ENCODE measurements at places on chromosomes 3 and 15.

DNA sequence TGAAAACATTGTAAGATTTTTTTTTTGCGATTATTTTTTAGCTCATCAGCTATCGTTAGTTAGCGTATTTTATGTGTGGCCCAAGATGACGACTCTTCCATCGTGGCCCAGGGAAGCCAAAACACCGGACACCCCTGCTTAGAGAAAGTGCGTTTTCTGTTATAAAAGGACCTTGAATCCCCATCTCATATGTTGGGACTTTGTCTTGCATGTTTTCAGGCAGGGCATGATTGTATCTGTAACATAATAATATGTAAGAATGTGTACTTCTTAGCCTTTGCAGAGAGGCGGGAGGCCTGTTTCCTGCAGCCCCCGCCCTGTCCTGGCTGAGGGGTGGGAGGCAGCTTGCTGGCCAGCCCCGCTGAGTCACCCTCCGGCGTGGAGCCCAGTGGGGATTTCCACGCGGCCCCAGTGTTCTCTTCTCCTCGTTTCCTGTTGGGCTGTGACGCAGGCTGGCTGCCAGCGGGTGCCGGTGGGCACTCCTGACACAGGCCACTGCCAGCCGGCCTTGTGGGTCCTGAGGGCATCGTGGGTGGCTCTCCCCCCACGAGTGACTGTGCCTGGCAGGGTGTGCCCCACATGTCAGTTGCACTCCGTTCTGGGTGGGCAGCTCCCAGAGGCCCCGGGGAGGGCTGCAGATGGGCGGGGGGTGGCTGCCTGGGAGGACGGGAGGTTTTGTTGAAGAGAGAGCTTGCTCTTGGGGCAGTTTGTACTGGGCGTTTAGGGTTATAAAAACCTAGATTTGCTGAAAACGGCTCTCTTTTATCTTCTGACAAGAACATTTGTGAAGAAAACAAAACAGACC lies 55.6 kb downstream of the SMAD3 start:
- peak; percentile 64 for DNase-seq

- DNase-seq: no peak
Observed at GRCh38 chr15:69795601-69796000, 302.1 kb downstream of the TLE3 start.

DNA sequence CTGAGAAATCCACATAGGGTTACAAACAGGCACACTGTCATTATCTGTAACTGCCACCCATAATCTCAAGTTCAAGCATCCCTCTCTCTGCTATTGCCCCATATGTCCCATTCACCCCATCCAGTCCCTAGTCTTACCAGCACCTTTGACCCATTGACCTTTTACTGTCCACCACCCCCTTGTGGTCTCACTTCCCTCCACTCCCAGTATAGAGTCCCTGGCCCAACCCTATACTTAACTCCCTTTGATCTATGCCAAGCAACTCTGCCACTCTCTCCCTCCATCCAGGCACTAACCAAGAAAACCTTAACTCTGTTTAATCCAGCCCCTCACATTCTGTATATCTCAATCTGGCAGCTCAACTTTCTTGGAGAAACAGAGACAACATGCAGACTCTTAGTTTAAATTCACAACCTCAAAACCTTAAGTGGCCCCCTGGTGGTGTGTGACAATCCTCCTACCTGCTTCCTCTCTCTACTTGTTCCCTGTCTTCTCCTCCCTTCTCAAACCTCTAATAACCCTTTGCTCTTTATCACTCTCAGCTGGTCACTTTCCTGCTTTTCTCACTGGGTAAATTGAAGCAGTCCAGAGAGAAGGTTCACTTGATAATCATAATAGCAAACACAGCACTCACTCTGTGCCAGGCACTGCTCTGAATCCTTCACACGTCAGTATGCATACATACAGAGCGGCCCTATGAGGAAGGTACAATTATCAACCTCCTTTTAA lies 162.7 kb downstream of the STT3B start:
- peak; percentile 9 for DNase-seq

DNA sequence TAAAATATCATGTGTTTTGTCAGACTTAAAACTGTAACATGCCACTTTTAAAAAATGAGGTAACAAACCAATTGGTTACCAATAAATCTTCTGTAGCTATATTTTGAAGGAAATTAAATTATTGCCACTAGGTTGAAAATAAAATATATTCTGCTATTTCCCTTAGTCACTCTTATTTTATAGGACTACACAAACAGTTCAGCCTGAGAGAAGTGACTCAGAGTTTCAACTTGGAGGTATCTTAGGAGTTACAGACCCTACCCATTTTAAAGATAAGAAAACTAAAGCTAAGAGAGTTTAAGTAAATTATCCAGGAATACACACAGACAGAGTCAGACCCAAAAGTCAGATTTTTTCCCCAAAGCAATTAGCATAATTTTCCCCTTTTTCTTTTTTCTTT lies 65.1 kb downstream of the PIK3CB start:
- DNase-seq: no peak

DNA sequence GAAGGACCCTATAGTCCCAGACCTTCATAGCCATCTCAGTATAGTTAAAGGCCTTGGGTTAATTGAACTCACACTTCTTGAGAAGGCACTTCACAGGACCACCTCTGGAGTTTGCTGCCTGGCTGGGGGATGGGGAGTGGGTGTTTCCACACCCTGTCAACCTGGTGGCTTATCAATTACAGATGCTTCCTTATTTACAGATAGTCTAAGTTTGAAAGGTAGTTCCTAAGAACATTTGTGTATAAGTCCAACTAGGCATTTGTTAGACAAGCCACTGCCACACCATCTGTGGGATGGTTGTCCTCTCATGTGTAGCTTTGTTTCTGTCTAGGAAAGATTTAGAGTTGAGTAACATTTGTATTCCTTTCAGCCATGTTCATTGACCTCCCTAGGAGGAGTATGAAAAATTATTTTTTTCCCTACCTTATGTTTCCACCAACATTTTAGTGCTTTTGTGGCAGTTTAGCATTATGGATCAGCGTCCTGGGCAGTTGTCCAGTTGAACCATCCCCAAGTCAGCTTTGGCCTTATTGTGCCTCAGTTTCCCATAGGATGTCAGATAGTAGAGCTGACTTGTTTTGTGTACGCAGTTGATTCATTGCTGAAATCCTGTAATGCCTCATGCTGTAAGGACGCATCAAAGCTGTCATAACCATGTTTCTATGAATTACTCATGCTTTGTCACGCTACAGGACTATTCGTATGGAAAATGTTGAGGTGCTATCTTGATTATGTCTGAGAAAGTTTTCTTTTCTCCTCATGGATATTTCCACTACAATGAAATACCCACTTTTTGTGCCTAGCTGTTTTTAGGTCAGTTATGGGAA lies 21.2 kb upstream of the SIAH2 start:
- DNase-seq: no peak

GRCh38 chr3:69104586-69104985 lies 17.8 kb downstream of the LMOD3 start:
- no peak for DNase-seq

- DNase-seq: no peak
Observed at GRCh38 chr3:128462341-128462910, 4.3 kb downstream of the DNAJB8 start.

DNA sequence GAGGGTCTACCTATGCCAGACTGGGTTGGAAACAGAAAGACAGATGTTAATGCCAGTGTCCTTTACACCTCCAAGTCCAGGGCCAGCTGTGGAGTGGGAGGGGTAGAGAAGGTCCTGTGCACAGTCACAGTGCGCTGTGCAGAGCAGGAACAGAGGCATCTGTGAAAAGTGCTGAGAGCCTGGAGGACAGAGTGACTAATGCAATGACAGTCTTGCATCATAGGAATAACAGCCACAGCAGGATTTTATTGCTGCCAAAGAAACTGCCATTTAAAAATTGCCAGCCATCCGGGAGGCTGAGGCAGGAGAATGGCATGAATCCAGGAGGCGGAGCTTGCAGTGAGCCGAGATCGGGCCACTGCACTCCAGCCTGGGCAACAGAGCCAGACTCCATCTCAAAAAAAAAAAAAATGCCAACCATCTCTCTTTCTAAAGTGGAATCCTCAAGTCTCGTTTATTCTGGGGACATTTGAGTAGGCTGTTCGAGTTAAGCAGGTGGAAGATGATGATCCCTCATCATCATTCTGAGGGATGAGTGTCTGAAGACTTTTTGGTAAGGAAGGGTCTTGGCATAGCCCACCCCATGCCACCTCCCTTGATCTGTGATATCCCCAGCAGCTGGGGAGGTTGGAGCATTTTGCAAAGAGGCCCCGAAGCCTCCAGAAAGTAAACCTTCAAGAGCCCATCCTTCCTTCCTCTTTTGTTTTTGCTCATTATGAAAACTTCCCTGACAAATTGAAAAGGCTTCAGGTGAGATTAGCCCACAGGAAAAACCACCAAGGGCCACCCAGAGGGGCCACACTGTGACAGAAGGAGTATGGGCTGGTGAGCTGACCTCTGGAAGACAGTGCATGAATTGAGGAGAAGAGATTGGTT lies 7.7 kb downstream of the CCR2 start:
- DNase-seq: no peak

GRCh38 chr15:55687792-55688191 lies 55.2 kb downstream of the PRTG start:
- no peak for DNase-seq

- no peak for DNase-seq
Observed at GRCh38 chr3:101131767-101132166, 138.5 kb upstream of the ABI3BP start.

DNA sequence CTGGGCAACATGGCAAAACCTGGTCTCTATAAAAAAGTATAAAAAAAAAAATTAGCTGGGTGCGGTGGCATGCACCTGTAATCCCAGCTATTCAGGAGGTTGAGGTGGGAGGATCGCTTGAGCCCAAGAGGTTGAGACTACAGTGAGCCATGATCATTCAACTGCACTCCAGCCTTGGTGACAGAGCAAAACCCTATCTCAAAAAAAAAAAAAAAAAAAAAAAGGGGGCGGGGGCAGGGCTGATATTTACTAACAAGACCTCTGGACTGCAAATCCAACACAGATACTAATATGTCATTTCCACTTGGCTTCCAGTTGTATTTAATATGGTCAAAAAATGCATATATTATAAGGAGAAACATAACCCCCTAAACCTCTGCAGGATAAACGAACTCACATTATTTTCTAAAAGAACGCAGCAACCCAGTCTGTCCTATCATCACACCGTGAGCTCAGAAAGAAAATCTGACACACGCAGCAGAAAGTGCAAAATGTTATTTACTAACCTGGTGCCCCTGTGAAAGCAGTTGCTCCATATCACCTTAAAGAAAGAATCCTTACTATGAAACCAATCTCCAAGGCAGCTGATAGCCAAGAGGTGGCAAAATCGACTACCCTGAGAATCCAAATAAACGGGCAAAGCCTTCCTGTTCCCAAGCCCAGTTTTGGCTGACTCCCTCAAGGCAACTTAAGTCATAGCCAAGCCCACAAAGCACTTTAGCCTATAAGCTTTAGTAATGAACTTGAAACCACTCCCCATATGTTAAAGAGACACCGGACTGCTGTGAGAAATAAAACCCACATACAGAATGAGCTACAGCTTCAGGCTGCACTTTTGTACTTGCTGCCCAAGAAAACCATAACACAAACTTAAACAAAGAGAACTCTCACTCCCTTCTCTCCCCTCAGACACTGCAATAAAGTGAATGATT lies 39.3 kb downstream of the PLD1 start:
- no peak for DNase-seq

DNA sequence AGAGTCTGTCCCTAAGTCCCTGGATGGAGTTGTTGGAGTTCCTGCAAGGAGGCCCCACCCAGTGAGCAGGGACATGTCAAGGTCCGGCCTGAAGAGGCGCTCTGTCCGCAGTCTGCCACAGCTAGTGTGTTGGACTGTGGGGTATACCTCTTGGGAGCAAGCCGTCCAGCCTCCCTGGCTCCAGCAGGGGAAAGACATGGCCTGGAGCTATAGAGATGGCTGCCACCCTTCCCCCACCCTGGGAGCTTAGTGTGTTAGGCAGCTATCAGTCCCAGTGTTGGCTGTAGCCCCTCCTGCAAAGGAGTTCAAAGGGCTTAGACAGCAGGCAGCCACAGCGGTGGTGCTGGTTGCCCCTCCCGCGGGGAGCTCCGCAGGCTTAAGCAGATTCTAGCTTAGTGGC lies 20.3 kb downstream of the IMPG2 start:
- no peak for DNase-seq

- DNase-seq: no peak
Observed at GRCh38 chr15:65330934-65331645, 26.6 kb downstream of the RNU5B-1 start.

DNA sequence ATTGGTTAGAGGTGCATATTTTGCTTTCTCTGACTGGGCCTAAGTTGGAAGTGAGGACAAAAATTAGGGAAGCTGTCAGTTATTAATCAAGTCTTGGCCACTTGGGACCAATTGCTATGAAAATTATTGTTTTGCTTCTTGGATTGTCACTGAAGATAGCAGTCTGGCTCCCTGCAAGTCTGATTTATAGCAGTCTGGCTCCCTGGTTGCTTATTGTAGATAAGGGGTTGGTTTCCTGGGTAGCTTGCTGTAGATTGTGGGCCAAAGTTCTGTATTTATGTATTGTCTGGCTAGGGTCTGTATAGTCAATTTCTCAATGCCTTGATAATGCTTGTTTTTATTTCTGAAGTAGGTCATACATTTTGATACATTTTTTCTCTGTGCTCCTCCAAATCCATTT lies 13.3 kb upstream of the DRD3 start:
- no peak for DNase-seq

DNA sequence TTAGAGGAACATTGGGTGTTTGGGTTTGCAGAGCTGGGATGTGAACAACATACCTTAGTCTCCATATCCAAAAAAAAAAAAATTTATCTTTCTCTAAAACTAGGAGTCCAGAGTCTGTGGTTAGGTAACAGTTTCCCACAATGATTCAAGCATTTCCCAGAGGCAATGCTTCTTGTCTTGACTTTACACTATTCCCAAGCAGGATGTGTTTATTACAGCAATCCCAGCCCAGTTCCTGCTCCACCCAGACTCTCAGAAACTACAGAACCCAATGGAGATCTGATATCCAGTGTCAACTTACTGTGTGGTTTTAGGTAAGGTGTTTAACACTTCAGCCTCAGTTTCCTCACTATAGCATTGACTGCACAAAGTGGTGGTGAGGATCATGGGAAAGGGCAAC lies 2.3 kb upstream of the C3orf62 start:
- no peak for DNase-seq

DNA sequence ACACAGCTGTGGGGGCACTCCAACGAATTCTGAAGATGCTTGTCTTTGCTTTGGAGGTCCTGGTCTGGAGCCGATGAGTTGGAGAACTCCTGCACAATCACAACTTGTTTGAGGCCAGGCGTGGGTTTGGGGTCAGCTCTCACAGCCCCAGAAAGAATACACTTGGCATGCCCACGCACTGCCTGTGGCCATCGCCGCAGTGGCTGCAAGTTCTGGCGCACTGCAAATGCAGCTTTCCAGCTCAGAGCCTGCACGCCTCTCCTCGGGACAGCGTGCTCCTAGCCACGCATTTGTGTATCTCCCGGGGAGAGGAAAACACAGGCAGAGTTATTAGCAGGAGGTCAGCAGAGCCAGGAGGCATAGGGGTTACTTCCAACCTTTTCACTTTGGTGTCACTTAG lies 282.7 kb downstream of the ADAMTS17 start:
- DNase-seq: no peak

DNA sequence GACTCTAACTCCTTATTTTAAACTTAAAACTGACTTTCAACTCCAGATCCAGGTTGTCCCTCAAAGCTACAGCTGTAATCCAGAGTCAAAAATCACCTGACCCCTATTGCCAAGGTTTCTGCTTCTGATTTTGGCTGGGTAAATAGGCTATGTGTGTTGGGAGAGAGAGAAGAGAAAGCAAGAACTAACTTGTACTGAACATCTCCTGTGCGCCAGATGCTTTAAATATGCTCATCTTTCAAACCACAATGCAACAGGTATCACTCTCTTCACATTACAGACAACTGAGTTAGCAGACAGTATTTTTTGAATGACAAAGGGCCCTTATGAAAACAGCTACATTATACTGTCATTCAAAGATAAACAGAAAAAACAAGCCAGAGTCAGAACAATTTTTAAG lies 7.0 kb downstream of the WWTR1 start:
- no peak for DNase-seq

All from stimulated activated CD4-positive, alpha-beta T cell treated with anti-CD3 and anti-CD28 coated beads, Interleukin-1b, Interleukin-23, amount 100 ng/mL, for 24 hours (primary cell).